ENCODE measurements at places on chromosomes 7 and 10.

- no peak overlapping the region for H3K27ac ChIP-seq
- DNase-seq: no peak
- no peaks in the 10 kb centered on the region for H3K27me3 ChIP-seq
- H3K4me3 ChIP-seq: no peak overlapping the region
These were observed 534.6 kb upstream of the PHF14 start for GRCh38 chr7:10439027-10439426.

DNA sequence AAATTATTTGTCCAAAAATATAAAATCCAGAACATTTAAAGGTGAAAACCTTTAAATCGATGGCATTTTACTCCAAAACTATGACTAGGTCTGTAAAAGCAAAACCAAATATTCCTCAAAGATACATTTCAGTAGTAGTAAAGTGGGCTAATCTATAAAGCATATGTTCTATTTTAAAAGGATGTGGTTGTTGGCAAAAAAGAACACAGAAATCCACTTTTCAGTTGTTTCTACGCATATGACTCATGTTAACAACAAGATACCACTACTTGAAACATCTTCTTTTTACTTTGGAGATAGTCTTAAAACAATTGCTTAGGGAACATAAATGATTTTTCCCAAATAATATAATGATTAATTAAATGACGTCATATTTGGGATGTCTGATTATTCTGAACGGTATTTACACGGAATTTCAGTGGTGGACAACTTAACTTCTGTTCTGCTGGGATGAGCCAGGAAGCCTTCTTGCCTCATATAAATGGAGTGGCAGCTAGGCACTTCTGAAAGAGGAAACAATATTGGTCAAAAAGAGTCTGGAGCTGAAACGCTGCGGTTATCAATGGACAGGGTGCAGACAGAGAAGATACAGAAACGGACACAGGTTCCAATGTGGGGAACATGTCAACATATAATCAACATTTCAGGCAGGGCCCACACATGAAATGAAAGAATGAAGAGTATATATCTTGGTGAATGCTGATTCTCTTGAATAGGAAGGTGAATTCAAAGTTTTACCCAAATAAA, 78.5 kb downstream of the ETV1 start:
- H3K4me3 ChIP-seq: no peak overlapping the region
- no peaks in the 10 kb centered on the region for H3K27me3 ChIP-seq

GRCh38 chr7:27141137-27141922, 2.2 kb downstream of the HOXA5 start:
- H3K36me3 ChIP-seq: peaks cover 3% of the 10 kb centered on the region
- H3K4me1 ChIP-seq: peaks cover 28% of the 10 kb centered on the region
- H3K27ac ChIP-seq: peak overlapping the region; percentile 76
- peak overlapping the region; percentile 81 for H3K4me3 ChIP-seq

GRCh38 chr7:2084781-2085505, 147.8 kb downstream of the MAD1L1 start:
- H3K27ac ChIP-seq: peak overlapping the region; percentile 84
- H3K36me3 ChIP-seq: no peaks in the 10 kb centered on the region
- H3K4me3 ChIP-seq: no peak overlapping the region
- no peaks in the 10 kb centered on the region for H3K27me3 ChIP-seq

- no peaks in the 10 kb centered on the region for H3K27me3 ChIP-seq
- H3K4me3 ChIP-seq: peak overlapping the region; percentile 52
- H3K36me3 ChIP-seq: peaks cover 3% of the 10 kb centered on the region
- H3K27ac ChIP-seq: peak overlapping the region; percentile 7
- H3K4me1 ChIP-seq: peaks cover 30% of the 10 kb centered on the region
- no peak for DNase-seq
These were observed 4.6 kb downstream of the GNAI1 start for GRCh38 chr7:80139236-80139635.

DNA sequence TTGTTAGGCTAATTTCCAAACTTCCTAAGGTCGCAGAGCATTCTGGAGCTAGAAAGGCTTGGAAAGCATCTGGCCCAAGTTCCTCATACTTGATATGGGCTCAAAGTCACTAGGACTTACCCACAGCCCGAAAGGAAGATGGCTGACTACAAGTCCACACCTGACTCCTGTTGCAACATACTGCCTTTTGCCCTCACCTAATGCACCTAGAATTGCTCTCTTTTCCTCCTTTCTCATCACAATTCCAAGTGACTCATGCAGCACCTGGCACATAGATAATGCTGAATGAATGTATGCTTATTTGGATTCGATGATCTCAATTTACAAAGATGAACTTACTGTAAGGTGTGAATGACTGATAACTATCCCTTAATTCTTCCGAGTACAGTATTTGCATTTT, 131.5 kb downstream of the SORBS1 start:
- no peak overlapping the region for H3K27ac ChIP-seq
- H3K4me1 ChIP-seq: peaks cover 33% of the 10 kb centered on the region
- H3K27me3 ChIP-seq: no peaks in the 10 kb centered on the region
- H3K4me3 ChIP-seq: no peak overlapping the region
- peaks cover 3% of the 10 kb centered on the region for H3K36me3 ChIP-seq
- DNase-seq: no peak

- DNase-seq: no peak
- no peaks in the 10 kb centered on the region for H3K27me3 ChIP-seq
- H3K27ac ChIP-seq: peak overlapping the region; percentile 8
- no peaks in the 10 kb centered on the region for H3K36me3 ChIP-seq
These were observed 82.9 kb upstream of the PDCD4 start for GRCh38 chr10:110788620-110789385.

DNA sequence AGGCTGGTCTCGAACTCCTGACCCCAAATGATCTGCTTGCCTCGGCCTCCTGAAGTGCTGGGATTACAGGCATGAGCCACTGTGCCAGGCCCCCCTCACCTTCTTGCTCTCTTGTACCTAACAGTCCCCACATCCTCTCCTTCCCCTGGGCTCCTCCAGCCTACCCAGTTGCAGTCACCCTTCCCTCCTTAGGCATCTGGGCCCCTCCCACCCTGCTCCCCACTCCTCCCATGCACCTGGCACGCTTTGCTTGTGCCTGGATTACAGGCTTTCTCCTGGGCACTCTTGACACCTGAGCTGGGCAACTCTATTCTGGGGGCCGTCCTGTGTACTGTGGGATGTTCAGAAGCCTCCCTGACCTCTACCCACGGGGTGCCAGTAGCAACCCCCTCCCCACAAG, 3.0 kb downstream of the CLDN15 start:
- no peaks in the 10 kb centered on the region for H3K36me3 ChIP-seq
- no peak overlapping the region for H3K27ac ChIP-seq
- DNase-seq: no peak
- H3K27me3 ChIP-seq: peaks cover 13% of the 10 kb centered on the region
- peaks cover 10% of the 10 kb centered on the region for H3K4me1 ChIP-seq

DNA sequence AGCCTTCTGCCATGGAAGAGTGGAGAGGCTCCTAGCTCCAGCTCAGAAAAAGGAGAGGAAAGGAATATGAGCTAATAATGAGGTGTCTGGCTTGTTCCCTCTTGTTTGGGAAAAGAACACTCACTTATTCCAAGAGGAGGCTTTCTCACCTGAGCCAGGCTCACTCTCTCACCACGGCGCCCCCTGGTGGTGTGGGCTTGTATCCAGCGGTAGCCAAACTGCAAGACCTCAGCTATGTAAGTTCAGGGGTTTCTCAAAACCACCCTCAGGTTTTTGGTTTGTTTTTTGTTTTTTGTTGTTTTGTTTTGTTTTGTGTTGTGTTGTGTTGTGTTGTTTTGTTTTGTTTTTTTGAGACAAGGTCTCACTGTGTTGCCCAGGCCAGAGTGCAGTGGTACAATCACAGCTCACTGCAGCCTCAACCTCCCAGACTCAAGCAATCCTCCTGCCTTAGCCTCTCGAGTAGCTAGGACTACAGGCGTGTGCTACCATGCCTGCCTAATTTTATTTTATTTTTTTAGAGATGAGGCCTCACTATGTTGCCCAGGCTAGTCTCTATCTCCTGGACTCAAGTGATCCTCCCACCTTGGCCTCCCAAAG, 124.0 kb downstream of the TMEM130 start:
- DNase-seq: peak; percentile 82
- H3K27me3 ChIP-seq: peaks cover 25% of the 10 kb centered on the region
- no peaks in the 10 kb centered on the region for H3K4me1 ChIP-seq
- no peaks in the 10 kb centered on the region for H3K36me3 ChIP-seq
- H3K4me3 ChIP-seq: no peak overlapping the region
- no peak overlapping the region for H3K27ac ChIP-seq

DNA sequence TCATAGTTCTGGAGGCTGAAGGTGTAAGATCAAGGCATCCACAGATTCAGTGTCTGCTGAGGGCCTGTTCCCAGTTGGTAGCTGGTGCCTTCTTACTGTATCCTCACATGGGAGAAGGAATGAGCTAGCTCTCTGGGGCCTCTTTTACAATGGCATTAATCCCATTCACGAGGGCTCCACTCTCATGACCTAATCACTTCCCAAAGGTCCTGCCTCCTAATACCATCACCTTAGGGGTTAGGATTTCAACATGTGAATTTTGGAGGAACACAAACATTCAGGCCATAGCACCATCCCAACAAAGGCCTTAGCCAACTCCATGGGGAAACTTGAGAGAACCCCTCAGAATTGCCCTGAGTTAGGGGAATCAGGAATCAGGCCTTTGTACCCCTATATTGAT, 66.1 kb upstream of the CREB5 start:
- no peak overlapping the region for H3K4me3 ChIP-seq
- DNase-seq: no peak

DNA sequence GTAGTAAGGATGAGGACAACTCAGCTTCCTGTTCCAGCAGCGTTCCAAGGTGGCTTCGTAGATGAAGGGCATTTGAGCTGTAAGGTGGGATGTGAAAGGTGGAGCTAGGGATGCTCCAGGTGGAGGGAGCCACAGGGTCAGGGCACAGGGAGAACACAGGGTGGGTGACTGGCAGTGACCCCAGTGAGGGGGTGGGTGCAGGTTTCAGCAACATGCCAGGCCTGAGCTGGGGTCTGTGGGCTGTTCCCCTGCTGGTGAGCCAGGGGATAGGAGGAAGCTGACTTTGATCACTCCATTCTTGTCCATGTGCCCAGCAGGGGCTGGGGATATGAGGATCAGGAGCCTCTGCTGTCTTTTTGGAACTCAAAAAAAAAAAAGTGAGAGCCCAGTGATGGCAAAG, 33.2 kb downstream of the CDH23 start:
- H3K27ac ChIP-seq: no peak overlapping the region
- H3K4me3 ChIP-seq: no peak overlapping the region
- no peaks in the 10 kb centered on the region for H3K36me3 ChIP-seq

GRCh38 chr7:771234-772004, 44.3 kb upstream of the PRKAR1B start:
- H3K27me3 ChIP-seq: no peaks in the 10 kb centered on the region
- peaks cover 14% of the 10 kb centered on the region for H3K36me3 ChIP-seq
- no peak overlapping the region for H3K4me3 ChIP-seq
- no peak for DNase-seq
- H3K27ac ChIP-seq: no peak overlapping the region
